T-helper 17 cell (primary cell): ENCODE measurements at places on chromosomes 12 and 14. TPM values are rescaled to one million over a fixed set of nuclear protein-coding genes. Genes with fewer than 3 reads are reported as not detected.

The POLE2 gene
- total RNA-seq, result 1.0 TPM

- DNase-seq, result no peak
Measured at GRCh38 chr12:11765421-11765816, 115.9 kb downstream of the ETV6 start.

DNA sequence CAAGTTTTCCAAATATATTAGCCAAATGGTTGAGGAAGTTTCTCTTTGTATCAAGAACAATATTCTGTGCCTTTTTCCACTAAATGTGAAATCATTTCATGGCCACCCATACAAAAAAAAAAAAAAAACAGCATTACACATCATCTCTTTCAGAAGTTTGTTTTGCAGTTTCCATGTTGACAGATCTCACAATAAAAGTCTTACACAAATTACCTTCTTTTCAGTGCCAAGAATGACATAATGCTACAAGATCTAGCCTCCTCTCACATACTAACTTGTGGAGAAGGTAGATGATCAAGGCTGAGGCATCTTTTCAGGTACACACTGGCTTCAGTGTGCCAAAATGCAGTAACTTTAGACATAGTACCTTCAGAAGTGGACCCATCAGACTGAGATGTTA, 35.3 kb downstream of the PRKD1 start:
- DNase-seq, result no peak

The NINJ2 gene
- total RNA-seq, result 6.3 TPM

DNA sequence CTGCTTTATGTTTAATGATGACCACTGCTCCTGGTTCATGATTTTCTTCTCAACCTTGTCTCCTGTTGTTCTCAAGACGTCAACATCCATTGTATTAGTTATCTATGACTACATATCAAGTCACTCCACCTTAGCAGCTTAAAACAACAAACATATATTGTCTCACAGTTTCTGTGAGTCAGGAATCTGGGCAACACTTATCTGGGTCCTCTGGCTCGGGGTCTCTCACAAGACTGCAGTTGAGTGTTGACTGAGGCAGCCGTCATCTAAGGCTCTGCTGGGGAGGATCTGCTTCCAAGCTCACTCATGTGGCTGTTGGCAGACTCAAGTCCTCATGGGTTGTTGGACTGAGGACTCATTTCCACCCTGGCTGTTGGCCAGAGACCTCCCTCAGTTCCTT, 27.3 kb upstream of the FRS2 start:
- no peak for DNase-seq

The RSRC2 gene
- 292 TPM for total RNA-seq

- no peak for DNase-seq
Measured at GRCh38 chr14:69400154-69400553, 1.7 kb downstream of the SLC39A9 start.

GRCh38 chr12:89846473-89847055, 137.9 kb upstream of the ATP2B1 start:
- no peak for DNase-seq

GRCh38 chr12:90174198-90174510, 465.5 kb upstream of the ATP2B1 start:
- DNase-seq, result no peak

The SYNDIG1L gene
- total RNA-seq, result not detected

DNA sequence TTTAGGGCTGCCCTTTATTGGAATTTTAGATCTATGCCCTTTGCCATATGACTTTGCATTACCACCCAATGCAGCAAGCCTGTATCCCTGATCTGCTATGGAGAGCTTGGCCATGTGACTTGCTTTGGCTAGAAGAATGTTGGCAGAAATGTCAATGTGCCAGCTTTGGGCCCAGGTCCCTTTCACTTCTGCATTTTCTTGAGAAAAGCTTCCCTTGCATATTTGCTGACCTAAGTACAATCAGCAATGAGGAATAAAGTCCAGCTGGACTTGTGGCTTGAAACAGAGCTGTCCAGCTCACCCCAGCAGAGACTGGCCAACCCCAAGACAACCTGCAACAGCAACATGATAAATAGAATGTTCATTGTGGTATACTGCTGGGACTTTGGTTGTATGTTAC, 135.9 kb downstream of the PAH start:
- DNase-seq, result no peak

DNA sequence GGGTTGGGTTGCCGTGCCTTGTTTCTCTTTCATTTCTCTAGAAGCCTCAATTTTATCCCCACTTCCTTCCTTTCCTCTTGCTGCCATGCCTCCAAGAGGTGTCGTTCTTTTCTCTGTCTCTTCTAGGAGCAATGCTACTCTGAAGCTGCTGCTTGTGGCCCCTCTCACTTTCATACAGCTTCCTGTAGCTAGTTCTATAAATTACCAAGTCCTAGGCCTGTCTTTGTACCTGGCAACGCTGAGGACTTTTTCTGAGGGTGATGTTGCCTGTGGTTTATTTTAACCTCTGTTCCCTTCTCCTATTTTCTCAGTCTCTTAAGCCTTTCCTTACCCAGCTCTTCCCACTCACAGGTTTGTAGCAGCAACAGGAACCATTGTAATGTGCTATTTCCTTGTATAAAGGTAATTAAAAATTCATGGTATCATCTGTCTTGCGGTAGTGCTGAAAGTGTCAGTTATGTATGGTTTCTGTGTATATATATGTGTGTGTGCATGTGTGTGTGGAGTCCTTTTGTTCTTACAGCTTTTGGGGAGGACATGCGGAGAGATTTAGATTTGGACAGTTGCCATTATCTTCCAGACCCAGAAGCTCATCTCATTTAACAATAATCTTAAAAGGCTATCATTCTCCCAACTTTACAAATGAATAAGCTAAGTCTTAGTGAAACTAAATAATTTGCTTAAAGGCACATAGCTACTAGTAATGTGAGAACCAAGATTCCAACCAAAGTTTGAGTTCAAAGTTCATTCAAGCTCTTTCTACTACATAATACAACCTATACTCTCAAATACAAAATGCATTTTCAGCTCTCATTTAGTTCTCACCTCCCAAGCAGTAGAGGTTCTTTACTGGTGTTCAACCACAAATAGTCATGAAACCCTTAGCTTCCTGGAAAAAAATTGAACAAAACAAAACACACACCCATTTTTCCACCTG, 43.8 kb downstream of the DDHD1 start:
- DNase-seq, result no peak

The ESPL1 gene
- 0.83 TPM for total RNA-seq

DNA sequence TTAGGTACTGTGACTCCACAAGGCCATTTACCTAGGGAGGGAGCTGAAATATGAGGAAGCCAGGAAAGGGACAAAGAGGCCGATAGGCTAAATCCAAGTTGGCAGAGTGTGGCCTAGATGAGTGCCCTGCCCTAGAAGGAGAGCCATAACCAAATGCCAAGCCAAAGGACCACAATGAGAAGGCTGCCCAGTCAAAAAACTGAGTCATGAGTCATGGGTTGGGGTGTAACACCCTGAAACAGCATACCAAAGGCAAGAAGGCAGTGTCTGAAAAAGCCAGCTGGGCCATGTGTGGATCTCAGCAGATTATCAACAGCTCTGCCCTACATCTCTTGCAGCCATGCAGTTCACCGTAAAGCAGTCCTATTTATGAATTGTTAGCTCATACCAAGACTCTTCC, 171.7 kb downstream of the PHLDA1 start:
- DNase-seq, result no peak

The GALNT9 gene
- not detected for total RNA-seq

DNA sequence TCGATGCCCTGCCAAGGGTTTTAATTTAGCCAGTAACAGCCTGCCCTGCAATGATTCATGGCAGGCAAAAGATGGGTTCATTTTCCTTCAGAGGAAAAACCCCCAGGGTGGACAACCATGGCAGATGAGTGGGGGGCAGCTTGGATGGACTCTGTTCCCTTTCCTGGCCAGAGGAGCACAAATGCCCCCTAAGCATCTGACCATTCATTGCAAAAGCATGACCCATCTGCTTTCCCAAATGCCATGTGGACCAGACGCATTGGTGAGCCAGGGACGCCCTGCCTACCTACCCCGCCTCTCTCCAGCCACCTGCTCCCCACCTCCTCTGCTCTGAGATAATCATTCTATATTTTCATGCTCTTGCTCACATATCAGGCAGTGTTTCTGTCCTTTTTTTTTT, 281.9 kb downstream of the DPF3 start:
- no peak for DNase-seq

- no peak for DNase-seq
Measured at GRCh38 chr14:94019329-94019728, 6.8 kb upstream of the OTUB2 start.

DNA sequence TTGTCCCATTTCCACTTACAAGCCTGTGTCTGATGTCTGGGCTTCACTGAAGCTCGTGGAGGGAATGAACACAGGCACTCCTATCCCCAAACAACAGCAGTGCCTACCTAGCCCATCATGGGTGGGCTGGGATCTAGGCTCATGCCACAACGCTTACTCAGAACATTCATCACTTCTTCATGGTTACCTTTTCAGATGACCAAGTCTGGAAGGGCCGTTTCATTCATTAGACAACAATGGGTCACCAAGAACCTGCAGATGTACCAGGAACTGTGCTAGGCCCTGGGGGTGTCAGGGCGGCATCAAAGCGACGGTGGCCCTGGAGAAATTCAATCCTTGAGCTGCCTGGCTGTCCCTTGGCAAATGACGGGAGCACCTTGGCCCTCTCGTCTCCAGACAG, 64.9 kb upstream of the FZD10 start:
- no peak for DNase-seq

- no peak for DNase-seq
Measured at GRCh38 chr12:19575337-19576243, 136.3 kb downstream of the AEBP2 start.

- DNase-seq, result no peak
Measured at GRCh38 chr12:53938326-53939140, at the start of gene HOXC13. HOXC13 (plus strand) TSS chr12:53938831; CDS start chr12:53938907, 76 bp downstream.

- DNase-seq, result no peak
Measured at GRCh38 chr12:129772501-129773493, 131.0 kb downstream of the TMEM132D start.

GRCh38 chr14:100117633-100118395, 41.6 kb downstream of the DEGS2 start:
- no peak for DNase-seq

GRCh38 chr12:98256830-98257229, 258.6 kb upstream of the TMPO start:
- no peak for DNase-seq

DNA sequence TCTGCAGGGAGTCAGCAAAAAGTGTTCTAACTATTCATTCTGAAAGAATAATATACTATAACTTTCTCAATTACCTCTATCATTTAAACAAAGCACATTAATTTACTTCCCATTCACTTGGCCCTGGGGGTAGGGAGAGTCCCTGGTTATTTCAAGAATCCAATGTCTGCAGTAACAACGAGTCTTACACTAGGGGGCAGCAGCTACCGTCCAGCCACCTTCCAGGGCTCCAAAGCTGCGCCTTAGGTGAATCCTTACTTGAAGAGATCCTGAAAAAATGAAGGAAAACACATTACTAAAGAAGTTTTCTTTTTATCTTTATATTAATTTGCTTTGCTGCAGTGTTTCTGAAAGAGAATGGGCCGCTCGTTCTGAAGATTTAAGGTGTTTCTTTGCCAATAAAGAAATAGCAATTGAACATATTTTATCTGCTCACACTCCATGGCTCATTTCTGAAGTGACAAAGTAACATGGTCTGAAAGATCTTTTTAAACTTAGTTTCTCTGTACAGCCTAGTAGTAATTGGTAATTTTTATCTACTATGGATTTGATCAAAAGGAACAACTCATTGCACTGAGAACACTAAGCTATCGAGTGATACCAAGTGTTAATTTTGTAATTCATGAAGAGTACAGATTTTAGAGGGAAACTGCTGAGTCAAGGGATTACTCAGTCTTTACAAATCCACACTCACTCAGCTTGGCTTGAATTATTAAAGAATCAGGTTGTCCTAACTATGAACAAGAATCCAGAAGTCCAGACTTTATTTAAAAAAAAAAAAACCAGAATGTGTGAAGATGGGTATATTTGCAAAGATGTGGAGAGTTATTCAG, 27.6 kb downstream of the BHLHE41 start:
- peak; percentile 26 for DNase-seq

GRCh38 chr12:106033161-106033675, 105.5 kb downstream of the NUAK1 start:
- DNase-seq, result no peak

The KCNC2 gene
- total RNA-seq, result not detected

The PLBD1 gene
- 5.1 TPM for total RNA-seq

GRCh38 chr14:88590173-88590572, 27.3 kb downstream of the ZC3H14 start:
- no peak for DNase-seq

The KLHL33 gene
- 0.39 TPM for total RNA-seq

- DNase-seq, result no peak
Measured at GRCh38 chr12:51863933-51864832, 15.7 kb upstream of the FIGNL2 start.

DNA sequence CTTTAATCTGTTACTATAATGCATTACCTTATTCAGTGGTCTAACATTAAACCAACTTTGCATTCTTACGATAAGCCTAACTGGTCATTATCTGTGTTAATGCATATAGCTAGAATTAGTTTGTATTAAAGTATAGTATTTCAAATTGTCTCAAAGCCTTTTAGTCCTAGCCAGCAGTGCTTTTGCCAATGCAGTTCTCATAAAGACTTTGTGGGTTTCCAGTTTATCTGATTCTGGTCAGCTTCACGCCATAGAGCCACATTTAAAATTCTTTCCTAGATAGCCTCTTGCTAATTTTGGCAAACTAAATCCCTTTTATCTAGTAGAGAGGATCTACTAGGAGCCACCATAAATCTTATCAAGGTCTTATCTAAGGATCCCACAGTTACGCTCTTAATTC, 78.9 kb upstream of the VASH1 start:
- no peak for DNase-seq

- no peak for DNase-seq
Measured at GRCh38 chr12:6956021-6956727, 5.0 kb downstream of the PTPN6 start.

GRCh38 chr12:96811083-96811482, 96.0 kb upstream of the NEDD1 start:
- no peak for DNase-seq

The FRMD6 gene
- total RNA-seq, result 0.73 TPM

The TMEM63C gene
- 1.1 TPM for total RNA-seq

DNA sequence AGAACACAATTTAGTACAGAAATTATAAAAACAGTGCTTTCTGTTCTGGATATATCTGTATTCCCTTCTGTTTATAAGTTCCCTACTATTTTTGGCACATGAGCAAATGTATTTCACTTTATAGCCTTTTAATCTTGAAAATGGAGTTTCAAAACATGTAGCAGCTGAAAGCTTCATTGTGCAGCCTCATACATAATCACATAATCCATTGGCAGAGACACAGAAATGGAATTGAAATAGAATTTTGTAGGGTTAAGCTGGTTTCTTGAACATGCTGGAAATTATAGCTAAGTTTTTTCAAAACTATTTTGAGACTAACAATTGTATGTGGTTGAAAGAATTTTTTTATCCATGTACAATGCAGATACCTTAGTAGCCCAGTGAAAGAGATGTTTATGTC, 614.3 kb upstream of the MDGA2 start:
- DNase-seq, result no peak

The CCDC175 gene
- total RNA-seq, result 0.39 TPM

- no peak for DNase-seq
Measured at GRCh38 chr14:64944041-64944440, 1.5 kb upstream of the GPX2 start.

GRCh38 chr12:29343022-29343799, 37.8 kb downstream of the ERGIC2 start:
- no peak for DNase-seq

- no peak for DNase-seq
Measured at GRCh38 chr12:14956024-14956891, 5.1 kb downstream of the ARHGDIB start.

The ADGRD1 gene
- total RNA-seq, result not detected
